ENCODE measurements at places on chromosomes 7 and 10.

DNA sequence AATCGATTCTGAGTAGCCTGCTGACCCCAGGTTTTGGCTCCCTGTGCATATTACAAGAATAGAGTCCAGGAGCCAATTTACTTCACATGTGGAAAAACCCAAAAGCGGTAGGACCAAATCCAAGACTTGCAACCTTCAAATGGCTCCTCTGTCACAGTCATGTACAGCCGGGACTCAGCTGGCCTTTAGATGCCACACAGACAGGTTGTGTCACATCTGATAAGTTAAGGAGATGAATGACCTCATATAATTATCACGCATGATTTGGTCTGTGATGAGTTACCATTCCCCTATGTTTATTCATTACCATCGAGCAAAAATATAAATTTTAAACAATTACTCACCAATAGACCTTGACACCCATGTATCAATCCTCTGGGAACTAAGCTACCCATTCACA, 14.2 kb downstream of the CACNA2D1 start:
- no peaks in the 10 kb centered on the region for H3K27me3 ChIP-seq
- H3K4me3 ChIP-seq = no peak overlapping the region
- H3K4me1 ChIP-seq = no peaks in the 10 kb centered on the region
- no peak overlapping the region for H3K27ac ChIP-seq
- DNase-seq = no peak

DNA sequence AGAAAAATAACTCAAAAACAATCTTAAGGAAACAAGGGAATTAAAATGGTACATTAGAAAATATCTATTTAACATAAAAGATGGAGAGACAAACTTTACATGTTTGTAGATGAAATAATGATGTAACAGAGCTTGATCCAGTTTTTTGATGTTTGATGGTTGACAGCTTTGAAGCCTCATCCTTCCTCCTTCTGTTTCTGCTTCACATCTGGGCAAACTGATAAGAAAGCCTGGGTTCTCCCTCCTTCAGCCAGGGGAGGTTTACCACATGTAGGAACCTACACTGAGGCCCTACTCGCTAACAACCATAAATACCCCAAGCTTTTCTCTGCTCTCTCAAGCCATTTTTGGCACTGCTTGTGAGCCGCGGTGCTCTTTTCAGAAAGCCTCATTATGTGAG, 82.8 kb upstream of the ZNF32 start:
- H3K4me1 ChIP-seq = no peaks in the 10 kb centered on the region
- no peak overlapping the region for H3K4me3 ChIP-seq
- no peaks in the 10 kb centered on the region for H3K36me3 ChIP-seq

- H3K36me3 ChIP-seq = peaks cover 56% of the 10 kb centered on the region
- no peaks in the 10 kb centered on the region for H3K27me3 ChIP-seq
- no peak overlapping the region for H3K27ac ChIP-seq
Measured at GRCh38 chr10:35574924-35575352, 30.2 kb upstream of the GJD4 start.

GRCh38 chr7:21261627-21262594, 166.0 kb upstream of the SP4 start:
- H3K36me3 ChIP-seq = no peaks in the 10 kb centered on the region
- H3K4me3 ChIP-seq = no peak overlapping the region
- peak; percentile 8 for DNase-seq

DNA sequence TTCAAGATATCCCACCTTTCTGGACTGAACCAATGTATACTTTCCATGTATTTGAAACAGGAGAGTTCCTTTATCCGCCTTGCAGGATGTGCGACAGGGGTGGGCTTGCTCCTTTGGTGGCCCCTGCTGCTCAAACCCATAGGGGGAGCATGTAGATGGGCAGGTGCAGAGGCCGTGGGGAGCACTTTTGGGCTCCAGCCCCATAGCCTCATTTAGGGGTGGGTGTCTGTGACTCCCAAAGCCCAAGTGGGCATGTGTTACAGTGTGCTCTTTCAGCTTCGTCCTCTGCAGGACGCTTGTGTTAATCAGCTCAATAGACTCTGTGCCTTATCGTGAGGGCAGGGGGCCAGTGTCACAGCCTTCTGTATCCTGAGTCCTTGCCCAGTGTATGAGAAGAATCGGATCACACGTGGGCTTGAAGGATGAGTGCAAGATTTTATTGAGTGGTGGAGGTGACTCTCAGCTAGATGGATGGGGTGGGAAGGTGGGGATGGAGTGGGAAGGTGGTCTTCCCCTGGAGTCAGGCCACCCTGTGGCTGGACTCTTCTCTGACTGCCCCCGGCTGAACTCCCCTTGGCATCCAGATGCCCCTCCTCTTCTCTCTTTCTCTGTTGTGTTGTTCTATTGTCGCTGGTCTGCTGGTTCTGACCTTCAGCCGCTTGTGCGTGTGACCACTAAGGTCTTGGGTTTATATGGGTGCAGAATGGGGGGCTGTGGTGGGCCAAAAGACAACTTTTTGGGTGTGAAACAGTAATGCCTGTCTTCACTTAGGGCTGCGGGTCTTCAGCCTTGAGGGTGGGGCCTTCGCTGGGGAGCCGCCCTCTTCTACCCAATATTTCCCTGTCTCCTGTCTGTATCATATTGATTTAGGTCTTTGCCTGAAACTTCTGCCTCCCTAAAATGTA, 262.2 kb downstream of the GLRX3 start:
- no peak overlapping the region for H3K4me3 ChIP-seq
- H3K27ac ChIP-seq = no peak overlapping the region
- no peak for DNase-seq
- no peaks in the 10 kb centered on the region for H3K36me3 ChIP-seq
- no peaks in the 10 kb centered on the region for H3K27me3 ChIP-seq
- no peaks in the 10 kb centered on the region for H3K4me1 ChIP-seq

- H3K4me1 ChIP-seq = no peaks in the 10 kb centered on the region
- DNase-seq = no peak
- peaks cover 10% of the 10 kb centered on the region for H3K36me3 ChIP-seq
- no peaks in the 10 kb centered on the region for H3K27me3 ChIP-seq
- H3K4me3 ChIP-seq = no peak overlapping the region
Measured at GRCh38 chr10:75803816-75804552, 372.6 kb downstream of the LRMDA start.

GRCh38 chr7:84678841-84679240, 484.3 kb upstream of the SEMA3A start:
- DNase-seq = no peak
- H3K4me1 ChIP-seq = no peaks in the 10 kb centered on the region
- H3K27ac ChIP-seq = no peak overlapping the region
- no peaks in the 10 kb centered on the region for H3K27me3 ChIP-seq

DNA sequence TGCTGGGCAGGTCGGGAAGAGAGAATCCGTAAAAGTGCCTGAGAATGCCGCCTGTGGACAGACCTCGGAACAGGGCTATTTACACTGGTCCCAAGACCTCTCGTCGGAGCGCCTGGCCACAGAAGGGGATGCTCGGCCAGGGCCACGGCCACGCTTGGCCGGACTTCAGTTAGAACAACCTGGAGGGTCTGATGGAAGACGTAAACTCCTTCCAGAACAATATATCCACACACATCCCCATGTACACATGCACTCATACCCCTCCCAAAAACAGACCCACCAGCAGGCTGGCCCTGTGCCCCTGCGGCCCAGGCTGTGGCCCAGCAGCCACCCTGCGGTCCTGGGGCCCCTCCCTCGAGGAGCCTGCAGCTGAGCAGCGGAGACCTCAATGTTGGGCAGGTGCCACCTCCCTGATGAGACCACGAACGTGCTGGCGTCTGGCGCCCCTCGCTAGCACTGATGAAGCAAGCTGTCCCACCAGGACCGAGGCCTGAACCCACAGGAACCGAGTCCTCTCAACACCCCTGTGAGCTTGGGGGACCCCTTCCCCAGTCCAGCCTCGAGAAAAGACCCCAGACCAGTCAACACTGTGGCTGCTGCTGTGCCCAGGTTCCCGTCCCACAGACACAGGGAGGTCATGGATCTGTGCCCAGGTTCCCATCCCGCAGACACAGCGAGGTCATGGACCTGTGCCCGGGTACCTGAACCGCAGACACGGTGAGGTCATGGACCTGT, 8.9 kb downstream of the CFAP46 start:
- no peaks in the 10 kb centered on the region for H3K27me3 ChIP-seq
- DNase-seq = no peak
- no peak overlapping the region for H3K27ac ChIP-seq
- no peaks in the 10 kb centered on the region for H3K36me3 ChIP-seq
- peaks cover 12% of the 10 kb centered on the region for H3K4me1 ChIP-seq

GRCh38 chr7:3888096-3888495, 587.0 kb downstream of the SDK1 start:
- no peaks in the 10 kb centered on the region for H3K27me3 ChIP-seq
- H3K4me3 ChIP-seq = no peak overlapping the region
- no peak for DNase-seq
- H3K4me1 ChIP-seq = no peaks in the 10 kb centered on the region
- H3K36me3 ChIP-seq = no peaks in the 10 kb centered on the region
- H3K27ac ChIP-seq = no peak overlapping the region

DNA sequence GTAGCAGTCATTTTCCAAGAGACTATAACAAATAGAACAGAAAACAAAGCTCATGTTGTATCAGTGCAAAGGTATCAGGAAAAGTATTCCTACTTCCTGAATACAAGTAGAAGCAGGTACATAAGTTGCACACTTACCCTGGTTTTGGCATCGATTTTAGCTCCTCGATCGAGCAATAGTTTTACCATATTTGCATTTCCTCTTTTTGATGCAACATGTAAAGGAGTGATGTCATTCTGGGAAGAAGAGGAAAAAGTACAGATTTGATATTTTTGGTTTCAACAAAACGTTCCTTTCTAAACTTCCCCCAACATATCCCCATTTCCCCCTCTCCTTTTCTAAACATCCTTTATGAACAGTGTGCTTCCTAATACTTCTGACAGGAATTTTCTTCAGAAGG, 155.1 kb downstream of the ANK3 start:
- H3K36me3 ChIP-seq = no peaks in the 10 kb centered on the region
- H3K4me3 ChIP-seq = peak overlapping the region; percentile 7

DNA sequence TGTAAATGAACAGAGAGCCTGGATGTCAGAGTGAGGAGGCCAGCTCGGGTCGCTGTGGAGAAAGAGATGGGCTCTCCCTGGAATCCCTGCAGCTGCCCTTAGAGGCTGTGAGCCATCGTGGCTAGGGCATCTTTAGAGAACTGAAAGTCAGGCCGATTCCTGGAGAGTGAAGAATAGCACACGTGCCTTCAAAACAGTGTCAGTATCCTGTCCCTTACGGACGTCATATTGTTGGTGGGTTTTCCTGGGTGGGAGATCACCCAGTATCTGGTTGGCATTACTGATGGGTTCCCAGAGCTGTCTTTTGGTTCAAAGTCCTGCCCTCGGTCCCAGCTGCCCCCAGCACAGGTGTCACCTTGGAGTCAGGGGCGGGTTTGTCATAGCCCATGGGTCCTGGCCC, 25.3 kb downstream of the IKZF1 start:
- H3K4me3 ChIP-seq = no peak overlapping the region
- H3K4me1 ChIP-seq = peaks cover 38% of the 10 kb centered on the region
- peaks cover 98% of the 10 kb centered on the region for H3K36me3 ChIP-seq
- H3K27me3 ChIP-seq = no peaks in the 10 kb centered on the region
- DNase-seq = peak; percentile 74

GRCh38 chr10:3886641-3887251, 101.7 kb upstream of the KLF6 start:
- H3K27me3 ChIP-seq = no peaks in the 10 kb centered on the region
- DNase-seq = no peak
- no peak overlapping the region for H3K4me3 ChIP-seq

GRCh38 chr7:8739837-8740236, 306.4 kb downstream of the NXPH1 start:
- no peak overlapping the region for H3K4me3 ChIP-seq
- no peak for DNase-seq
- H3K27ac ChIP-seq = no peak overlapping the region
- no peaks in the 10 kb centered on the region for H3K27me3 ChIP-seq

DNA sequence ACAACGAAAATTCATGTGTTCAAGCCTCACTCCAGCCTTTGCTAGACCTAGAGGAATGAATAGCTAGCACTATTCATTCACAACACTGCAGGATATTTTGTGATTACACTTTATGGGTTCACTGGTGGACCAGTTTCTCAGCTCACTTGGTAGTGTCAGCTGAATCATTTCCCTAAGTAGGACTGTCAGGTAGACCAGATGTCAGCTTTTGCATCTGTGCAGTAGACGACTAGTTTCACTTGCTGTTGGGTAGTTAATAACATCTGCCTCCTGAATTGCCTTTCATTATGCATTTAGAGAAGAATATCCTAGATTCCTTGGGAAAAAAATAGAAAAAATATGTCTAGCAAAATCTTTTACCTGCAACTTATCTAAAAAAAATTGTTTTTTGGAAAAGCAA, 296.4 kb downstream of the ADARB2 start:
- H3K4me3 ChIP-seq = no peak overlapping the region
- no peaks in the 10 kb centered on the region for H3K36me3 ChIP-seq
- H3K27me3 ChIP-seq = no peaks in the 10 kb centered on the region
- H3K27ac ChIP-seq = no peak overlapping the region
- no peaks in the 10 kb centered on the region for H3K4me1 ChIP-seq

GRCh38 chr10:132164761-132165278, 21.9 kb upstream of the DPYSL4 start:
- H3K27ac ChIP-seq = no peak overlapping the region
- no peaks in the 10 kb centered on the region for H3K4me1 ChIP-seq
- no peaks in the 10 kb centered on the region for H3K36me3 ChIP-seq

GRCh38 chr7:43877968-43878864, 8.9 kb upstream of the MRPS24 start:
- H3K36me3 ChIP-seq = peaks cover 54% of the 10 kb centered on the region
- H3K4me1 ChIP-seq = peaks cover 13% of the 10 kb centered on the region
- no peak overlapping the region for H3K4me3 ChIP-seq
- no peak overlapping the region for H3K27ac ChIP-seq
- no peaks in the 10 kb centered on the region for H3K27me3 ChIP-seq

DNA sequence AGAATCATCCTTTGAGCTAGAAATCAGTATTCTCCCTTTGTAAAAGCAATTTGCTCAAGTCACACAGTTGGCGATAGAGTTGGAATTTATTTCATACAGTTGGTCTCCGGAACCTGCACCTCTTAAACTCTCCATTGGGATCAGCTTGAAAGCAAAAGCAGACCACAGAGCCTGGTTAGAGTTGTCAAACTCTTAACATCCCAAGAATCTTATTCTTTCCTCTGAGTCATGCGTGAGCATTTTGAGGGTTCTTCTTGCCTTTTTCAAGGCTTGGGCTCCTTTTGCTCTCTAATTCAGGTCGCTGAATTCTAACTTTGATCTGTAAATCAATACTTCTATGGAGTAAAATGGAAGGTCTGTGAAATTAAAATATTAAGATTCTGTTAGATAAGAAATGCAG, 19.6 kb upstream of the SCIN start:
- no peak overlapping the region for H3K27ac ChIP-seq
- no peak for DNase-seq
- H3K36me3 ChIP-seq = no peaks in the 10 kb centered on the region
- no peaks in the 10 kb centered on the region for H3K27me3 ChIP-seq
- no peak overlapping the region for H3K4me3 ChIP-seq

DNA sequence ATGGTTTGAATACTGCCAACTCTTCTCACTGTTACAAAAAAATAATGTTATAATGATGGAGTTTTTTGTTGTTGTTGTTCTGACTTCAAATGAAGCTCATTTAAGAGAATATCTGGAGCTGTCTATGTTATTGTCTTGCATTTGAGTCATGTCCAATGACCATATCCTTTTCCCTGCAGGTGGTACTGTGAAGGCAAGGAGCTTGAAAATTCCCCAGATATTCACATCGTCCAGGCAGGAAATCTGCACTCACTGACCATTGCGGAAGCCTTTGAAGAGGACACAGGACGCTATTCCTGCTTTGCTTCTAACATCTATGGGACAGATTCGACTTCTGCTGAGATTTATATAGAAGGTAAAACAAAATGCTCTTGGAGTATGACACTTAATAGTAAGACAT, 33.5 kb downstream of the MYPN start:
- H3K4me3 ChIP-seq = no peak overlapping the region
- H3K27me3 ChIP-seq = no peaks in the 10 kb centered on the region
- no peak overlapping the region for H3K27ac ChIP-seq
- no peaks in the 10 kb centered on the region for H3K4me1 ChIP-seq
- no peak for DNase-seq
- no peaks in the 10 kb centered on the region for H3K36me3 ChIP-seq

Measured in CD14-positive monocyte (primary cell).